Activated CD4-positive, alpha-beta T cell treated with anti-CD3 and anti-CD28 coated beads for 36 hours (primary cell): ENCODE measurements at places on chromosomes 2 and 18. TPM values are rescaled to one million over a fixed set of nuclear protein-coding genes. Genes with fewer than 3 reads are reported as not detected.
A peak's percentile ranks its signal among the peaks of the same experiment; 100 is the strongest.

- H3K4me3 ChIP-seq: no peak overlapping the region
- no peaks in the 10 kb centered on the region for H3K4me1 ChIP-seq
- H3K36me3 ChIP-seq: no peaks in the 10 kb centered on the region
- no peak overlapping the region for H3K27ac ChIP-seq
- H3K27me3 ChIP-seq: no peaks in the 10 kb centered on the region
- no peak for DNase-seq
Observed at GRCh38 chr2:44679990-44680389, 261.5 kb upstream of the SIX3 start.

GRCh38 chr2:124883595-124883994 is 858.5 kb downstream of the CNTNAP5 start:
- H3K4me3 ChIP-seq: no peak overlapping the region
- H3K36me3 ChIP-seq: no peaks in the 10 kb centered on the region
- H3K4me1 ChIP-seq: no peaks in the 10 kb centered on the region
- no peak overlapping the region for H3K27ac ChIP-seq
- H3K27me3 ChIP-seq: no peaks in the 10 kb centered on the region
- no peak for DNase-seq

DNA sequence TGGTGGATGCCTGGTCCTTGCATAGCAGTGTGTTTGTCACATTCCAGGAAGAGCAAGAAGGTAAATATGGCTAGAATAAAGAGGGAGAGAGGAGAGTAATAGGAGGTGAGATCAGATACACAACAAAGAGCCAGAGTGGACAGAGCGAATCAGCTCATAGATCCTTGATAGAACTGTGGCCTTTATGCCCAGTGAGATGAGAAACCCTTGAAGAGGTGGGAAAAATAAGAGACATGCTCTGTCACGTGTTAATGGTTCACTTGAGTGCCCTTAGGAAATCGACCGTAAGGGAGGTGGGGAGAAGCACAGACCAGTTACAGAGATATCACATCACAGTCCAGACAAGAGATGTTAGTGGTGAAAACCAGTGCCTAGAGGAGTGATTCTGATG is 84.7 kb upstream of the RAB27B start:
- no peak overlapping the region for H3K4me3 ChIP-seq
- H3K27ac ChIP-seq: no peak overlapping the region
- no peaks in the 10 kb centered on the region for H3K4me1 ChIP-seq

DNA sequence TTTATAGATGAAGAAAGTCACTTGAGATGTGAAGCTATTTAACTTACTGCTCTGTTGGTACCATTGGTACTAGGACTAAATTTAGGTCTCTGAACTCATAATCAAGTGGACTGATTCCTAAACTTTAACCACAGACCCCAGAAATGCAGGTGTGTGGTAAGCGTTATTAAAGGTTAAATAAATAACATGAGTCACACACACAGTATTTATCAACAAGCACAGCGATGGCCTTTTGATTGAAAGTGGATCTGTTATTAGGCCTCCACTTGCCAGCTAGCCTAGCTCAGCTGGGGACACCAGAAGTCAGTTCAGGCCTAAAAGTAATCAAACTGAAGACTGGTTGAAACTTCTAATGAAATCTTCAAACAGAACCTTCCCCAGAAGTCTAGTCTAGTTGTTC is 161.3 kb upstream of the DPP10 start:
- no peak overlapping the region for H3K4me3 ChIP-seq
- no peaks in the 10 kb centered on the region for H3K4me1 ChIP-seq
- H3K36me3 ChIP-seq: no peaks in the 10 kb centered on the region

GRCh38 chr2:138658187-138658894 is 121.8 kb downstream of the NXPH2 start:
- peaks cover 4% of the 10 kb centered on the region for H3K27me3 ChIP-seq
- DNase-seq: no peak
- no peaks in the 10 kb centered on the region for H3K4me1 ChIP-seq
- no peak overlapping the region for H3K4me3 ChIP-seq

- H3K4me3 ChIP-seq: no peak overlapping the region
- no peaks in the 10 kb centered on the region for H3K4me1 ChIP-seq
- no peaks in the 10 kb centered on the region for H3K36me3 ChIP-seq
- H3K27ac ChIP-seq: no peak overlapping the region
- peaks cover 2% of the 10 kb centered on the region for H3K27me3 ChIP-seq
Observed at GRCh38 chr18:46481847-46482245, 175.2 kb downstream of the LOXHD1 start.

DNA sequence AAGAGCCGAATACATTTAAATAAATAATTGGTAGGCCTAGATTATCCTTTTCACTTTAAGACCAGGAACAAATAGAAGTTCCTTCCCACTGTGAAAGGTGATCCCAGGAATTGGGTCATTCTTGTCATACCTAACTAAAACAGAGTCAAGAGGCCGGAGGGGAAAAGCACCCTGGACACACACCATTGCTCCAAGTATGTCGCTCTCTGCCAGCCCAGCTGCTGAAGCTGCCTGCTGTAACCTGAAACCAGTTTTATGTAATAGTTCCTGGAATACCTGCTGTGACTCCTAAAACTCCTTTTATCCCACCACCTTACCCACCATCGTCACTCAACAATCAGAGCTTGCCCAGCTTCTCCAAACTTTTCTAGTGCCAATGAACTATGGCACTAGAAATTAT is 217.1 kb downstream of the PTPRM start:
- peaks cover 5% of the 10 kb centered on the region for H3K27me3 ChIP-seq
- DNase-seq: no peak
- H3K4me3 ChIP-seq: no peak overlapping the region
- no peaks in the 10 kb centered on the region for H3K36me3 ChIP-seq
- peaks cover under 1% of the 10 kb centered on the region for H3K4me1 ChIP-seq
- no peak overlapping the region for H3K27ac ChIP-seq

- peak overlapping the region; percentile 51 for H3K27ac ChIP-seq
- no peaks in the 10 kb centered on the region for H3K36me3 ChIP-seq
- peaks cover 9% of the 10 kb centered on the region for H3K4me1 ChIP-seq
- H3K27me3 ChIP-seq: no peaks in the 10 kb centered on the region
Observed at GRCh38 chr2:46073540-46074046, 223.6 kb upstream of the EPAS1 start.

- DNase-seq: no peak
- H3K36me3 ChIP-seq: no peaks in the 10 kb centered on the region
- H3K27ac ChIP-seq: no peak overlapping the region
- no peaks in the 10 kb centered on the region for H3K4me1 ChIP-seq
- no peaks in the 10 kb centered on the region for H3K27me3 ChIP-seq
- H3K4me3 ChIP-seq: no peak overlapping the region
Observed at GRCh38 chr2:101195871-101196661, 44.9 kb upstream of the TBC1D8 start.

- no peaks in the 10 kb centered on the region for H3K36me3 ChIP-seq
- no peak for DNase-seq
- H3K4me1 ChIP-seq: no peaks in the 10 kb centered on the region
- peaks cover 1% of the 10 kb centered on the region for H3K27me3 ChIP-seq
- no peak overlapping the region for H3K4me3 ChIP-seq
- H3K27ac ChIP-seq: no peak overlapping the region
Observed at GRCh38 chr2:198782734-198783133, 675.0 kb downstream of the SATB2 start.

GRCh38 chr2:20366672-20367116 is 16.1 kb upstream of the PUM2 start:
- H3K36me3 ChIP-seq: no peaks in the 10 kb centered on the region
- peak; percentile 32 for DNase-seq
- peak overlapping the region; percentile 52 for H3K27ac ChIP-seq

DNA sequence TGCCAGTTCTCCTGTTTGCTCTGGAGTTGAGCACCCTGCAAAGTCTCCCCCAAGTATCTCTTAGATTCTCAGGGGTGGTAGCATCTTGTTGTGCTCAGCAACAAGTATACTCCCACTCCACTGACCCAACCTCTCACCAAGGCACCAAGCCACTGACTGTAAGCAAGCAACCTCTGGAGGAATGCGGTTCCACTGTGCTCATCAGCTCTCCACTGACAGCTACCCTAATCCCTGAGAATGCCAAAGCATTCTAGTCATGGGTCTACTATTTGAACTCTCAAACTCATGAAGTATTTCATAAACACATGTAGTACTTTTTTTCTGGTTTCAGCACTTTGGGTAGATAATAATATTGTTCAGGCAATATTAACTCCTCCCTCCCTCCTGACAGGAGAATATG is 170.0 kb downstream of the EPHA4 start:
- H3K4me1 ChIP-seq: no peaks in the 10 kb centered on the region
- no peaks in the 10 kb centered on the region for H3K27me3 ChIP-seq
- no peaks in the 10 kb centered on the region for H3K36me3 ChIP-seq
- no peak for DNase-seq

GRCh38 chr18:50080932-50081560 is 113.9 kb downstream of the MYO5B start:
- no peak for DNase-seq
- H3K36me3 ChIP-seq: no peaks in the 10 kb centered on the region
- H3K27me3 ChIP-seq: peaks cover 4% of the 10 kb centered on the region
- H3K27ac ChIP-seq: no peak overlapping the region

GRCh38 chr18:28792404-28793086 is 615.6 kb upstream of the CDH2 start:
- H3K27ac ChIP-seq: no peak overlapping the region
- H3K27me3 ChIP-seq: no peaks in the 10 kb centered on the region
- DNase-seq: no peak
- H3K36me3 ChIP-seq: no peaks in the 10 kb centered on the region

DNA sequence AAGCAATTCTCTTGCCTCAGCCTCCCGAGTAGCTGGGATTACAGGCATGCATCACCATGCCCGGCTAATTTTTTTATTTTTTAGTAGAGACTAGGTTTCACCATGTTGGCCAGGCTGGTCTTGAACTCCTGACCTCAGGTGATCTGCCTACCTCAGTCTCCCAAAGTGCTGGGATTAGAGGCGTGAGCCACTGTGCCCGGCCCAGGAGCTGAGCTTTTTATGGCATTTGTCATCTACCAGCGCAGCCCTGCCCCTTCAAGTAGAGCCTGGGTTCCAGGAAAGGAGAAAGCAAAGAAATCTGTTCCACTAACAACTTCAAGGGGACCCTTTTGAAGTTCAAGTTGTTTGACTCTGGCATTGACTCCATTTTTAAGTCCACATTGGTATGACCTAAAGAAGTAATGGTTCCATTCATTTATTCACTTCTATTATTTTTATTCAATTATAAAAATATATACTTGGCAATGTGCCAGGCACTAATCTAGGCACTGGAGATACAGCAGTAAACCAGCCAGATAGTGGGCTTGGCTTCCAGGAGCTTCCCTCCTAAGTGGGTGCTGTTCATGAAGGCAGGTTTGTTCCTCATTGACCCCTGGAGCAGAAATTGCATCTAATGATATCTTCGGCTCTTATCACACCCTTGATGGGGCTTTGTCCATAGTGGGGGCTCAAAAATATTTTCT is 8.0 kb upstream of the SFTPB start:
- no peak for DNase-seq
- no peak overlapping the region for H3K27ac ChIP-seq
- no peaks in the 10 kb centered on the region for H3K36me3 ChIP-seq
- H3K27me3 ChIP-seq: peaks cover 2% of the 10 kb centered on the region
- H3K4me1 ChIP-seq: no peaks in the 10 kb centered on the region

DNA sequence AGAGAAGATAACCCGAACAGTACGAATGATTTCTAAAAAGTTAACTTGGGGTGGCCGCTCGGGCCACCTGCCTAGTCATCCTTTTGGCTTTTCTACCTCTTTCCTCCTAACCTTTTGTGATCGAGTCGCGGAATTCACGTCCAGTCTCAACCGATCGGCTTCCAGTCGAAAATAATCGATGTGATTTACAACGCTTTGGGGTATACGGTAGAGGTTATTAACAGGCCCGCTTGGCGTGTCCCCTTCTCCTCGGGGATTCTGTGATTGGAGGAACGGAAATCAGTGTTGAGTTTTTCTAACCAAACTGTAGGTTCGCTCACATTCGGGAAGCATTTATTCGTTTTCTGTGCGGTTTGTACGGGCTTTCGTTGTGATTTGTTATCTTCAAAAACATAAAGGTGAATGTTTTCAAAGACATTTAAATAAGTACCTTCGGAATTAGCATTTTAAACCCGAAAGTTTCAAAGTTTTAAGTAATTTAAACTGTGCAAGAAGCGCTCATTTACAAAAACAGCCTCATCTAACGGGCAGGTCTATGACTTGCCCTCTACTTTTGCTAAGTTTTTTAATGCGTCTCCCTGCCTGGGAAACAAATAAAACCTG is 588 bp upstream of the FOXI3 start:
- H3K27me3 ChIP-seq: peaks cover 48% of the 10 kb centered on the region
- H3K4me3 ChIP-seq: peak overlapping the region; percentile 66
- no peaks in the 10 kb centered on the region for H3K36me3 ChIP-seq
- peaks cover 8% of the 10 kb centered on the region for H3K4me1 ChIP-seq

The SLC23A3 gene
- 1.9 TPM for total RNA-seq

The CRACDL gene
- total RNA-seq: 0.59 TPM

The HNRNPLL gene
- total RNA-seq: 53.5 TPM

The SERPINB3 gene
- not detected for total RNA-seq

The MC2R gene
- not detected for total RNA-seq

The ASB18 gene
- total RNA-seq: not detected

The SH3RF3 gene
- total RNA-seq: 1.4 TPM

The AFF3 gene
- total RNA-seq: 5.6 TPM

The FAM237A gene
- total RNA-seq: not detected
